ENCODE measurements at places on chromosomes 1 and 21. TPM values are rescaled to one million over a fixed set of nuclear protein-coding genes. Genes with fewer than 3 reads are reported as not detected.

- no peak for DNase-seq
Measured at GRCh38 chr1:206013026-206013795, 10.0 kb upstream of the RAB7B start.

DNA sequence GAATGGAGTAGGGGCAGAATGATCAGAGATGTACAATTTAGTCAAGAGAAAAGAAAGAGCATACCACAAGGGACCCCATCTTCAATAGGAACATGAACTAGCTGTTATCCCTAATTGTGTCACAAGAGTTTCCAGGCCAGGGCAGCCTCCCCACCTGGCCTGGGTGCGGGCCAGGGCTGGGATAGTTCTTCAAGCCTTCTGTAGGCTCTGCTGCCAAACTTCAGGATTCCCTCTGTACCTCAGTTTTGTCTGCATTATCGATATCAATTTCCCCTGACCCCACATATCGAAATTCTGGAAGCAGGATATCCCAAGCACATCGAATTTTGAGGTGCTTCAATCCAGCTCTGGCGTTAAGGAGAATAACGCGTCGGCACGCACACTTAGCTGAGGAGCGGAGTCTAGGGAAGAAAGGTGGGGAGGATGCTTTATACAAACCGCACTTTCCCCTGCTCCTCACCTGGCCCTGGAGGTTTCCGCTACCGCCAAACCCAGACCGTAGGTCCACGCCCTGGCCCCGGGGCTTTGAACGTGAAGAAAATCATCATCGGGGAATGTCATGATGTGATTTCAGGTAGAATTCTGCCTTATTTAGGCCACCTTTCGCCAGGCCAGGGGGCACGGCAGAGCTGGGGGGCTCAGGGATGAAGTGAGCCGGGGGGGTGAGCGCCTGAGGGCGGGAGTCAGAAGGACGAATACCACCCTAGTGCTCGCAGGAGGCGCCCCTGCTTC is 7.4 kb downstream of the HLX start:
- no peak for DNase-seq

BGLAP gene
- polyA plus RNA-seq: 2.1 TPM

DNA sequence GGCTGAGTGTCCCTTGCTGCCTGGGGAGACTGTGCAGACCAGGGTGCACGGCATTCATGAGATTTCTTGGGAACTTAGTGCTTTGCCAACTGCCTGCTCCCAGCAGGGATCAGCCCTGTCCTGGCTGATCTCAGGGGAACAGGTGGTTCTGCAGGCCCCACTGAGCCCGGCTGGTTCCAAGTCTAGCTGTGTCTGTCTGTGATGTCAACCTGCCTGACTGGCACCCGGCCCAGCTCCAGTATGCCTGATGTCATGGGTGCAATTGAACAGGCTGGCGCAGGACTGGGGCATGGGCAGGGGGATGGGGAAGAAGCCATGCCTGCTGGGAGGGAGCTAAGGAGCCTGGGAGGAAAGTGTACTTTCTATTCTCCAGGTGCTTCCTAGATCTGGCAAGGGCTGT is 227.1 kb downstream of the GRIK3 start:
- no peak for DNase-seq

HMGN1 gene
- 663 TPM for polyA plus RNA-seq

GRCh38 chr1:183281039-183281438 is 95.0 kb downstream of the LAMC2 start:
- DNase-seq: no peak

DNA sequence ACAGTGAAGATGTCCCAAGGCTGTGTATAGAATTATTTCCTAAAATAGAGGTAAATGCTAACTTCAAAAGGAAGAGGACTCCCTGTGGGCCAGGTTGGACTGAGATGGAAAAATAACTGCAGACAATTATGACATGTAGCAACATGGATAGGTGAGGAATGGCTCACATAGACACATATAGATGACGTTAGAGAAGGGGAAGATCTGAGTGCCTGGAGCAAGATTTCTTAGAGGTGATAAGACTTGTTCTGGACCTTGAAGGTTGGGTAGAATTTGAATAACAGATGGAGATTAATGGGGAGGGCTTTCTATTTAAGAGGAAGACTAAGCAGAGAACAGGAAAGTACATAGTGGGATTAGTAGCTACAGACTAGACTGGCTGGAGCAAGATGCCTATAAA is 76.9 kb downstream of the C1orf21 start:
- no peak for DNase-seq

GRCh38 chr1:3230553-3230952 is 161.6 kb downstream of the PRDM16 start:
- DNase-seq: no peak

DNA sequence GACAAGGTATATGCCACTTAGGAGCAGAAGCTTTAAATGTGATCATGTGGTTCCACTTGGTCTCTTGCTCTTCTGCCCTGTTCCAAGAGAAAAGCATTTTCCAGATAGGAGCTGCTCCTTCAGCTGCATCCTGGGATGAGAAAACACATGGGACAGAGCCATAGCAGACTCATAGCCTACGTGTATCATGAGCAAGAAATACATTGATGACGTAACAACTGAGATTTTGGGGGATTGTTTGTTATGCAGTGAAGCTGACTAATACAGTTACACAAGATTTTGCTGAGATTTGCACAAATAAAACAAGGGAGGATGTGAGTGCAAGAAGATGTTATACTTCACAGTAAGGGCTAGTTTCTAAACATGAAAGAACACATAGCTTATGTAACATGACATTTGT is 36.0 kb upstream of the IRF2BP2 start:
- DNase-seq: no peak

- DNase-seq: no peak
Measured at GRCh38 chr1:228292609-228292911, 84.7 kb downstream of the OBSCN start.

RGS8 gene
- polyA plus RNA-seq: 0.08 TPM

DNA sequence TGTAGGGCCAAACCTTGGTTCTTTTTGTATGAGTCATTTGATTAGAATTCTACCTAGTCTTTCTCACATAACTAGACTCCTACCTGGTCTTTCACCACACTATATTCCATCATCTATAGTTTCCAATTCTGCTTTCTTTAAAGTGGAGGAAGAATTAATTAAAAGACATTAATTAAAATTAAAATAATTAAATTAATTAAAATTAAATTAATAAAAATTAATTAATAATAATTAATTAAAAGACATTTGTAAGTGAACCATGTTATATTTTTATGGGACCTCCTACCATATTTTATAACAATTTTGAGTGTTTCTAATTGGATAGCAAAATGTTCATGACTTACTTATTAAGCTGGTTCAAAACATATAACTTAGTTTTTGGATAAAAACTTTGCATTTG is 77.4 kb downstream of the CCDC18 start:
- no peak for DNase-seq

PCP4 gene
- 12.6 TPM for polyA plus RNA-seq

DNA sequence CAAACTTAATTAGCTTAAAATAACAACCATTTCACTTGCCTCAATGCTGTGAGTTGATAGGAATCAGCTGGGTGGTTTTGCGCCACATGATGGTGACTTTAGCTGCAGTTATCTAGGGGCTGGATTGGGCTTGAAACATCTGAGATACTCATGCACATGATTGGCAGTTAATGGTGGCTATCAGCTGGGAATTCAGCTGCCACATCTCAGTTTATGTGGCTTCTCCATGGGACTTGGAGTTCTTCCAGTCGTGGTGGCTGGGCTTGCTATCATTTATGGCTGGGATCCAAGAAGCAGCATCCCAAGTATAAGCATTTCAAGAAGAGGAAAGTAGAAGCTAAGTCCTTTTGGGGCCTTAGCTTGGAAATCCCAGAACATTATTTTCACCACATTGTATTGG is 36.4 kb downstream of the PDC start:
- DNase-seq: no peak

DNA sequence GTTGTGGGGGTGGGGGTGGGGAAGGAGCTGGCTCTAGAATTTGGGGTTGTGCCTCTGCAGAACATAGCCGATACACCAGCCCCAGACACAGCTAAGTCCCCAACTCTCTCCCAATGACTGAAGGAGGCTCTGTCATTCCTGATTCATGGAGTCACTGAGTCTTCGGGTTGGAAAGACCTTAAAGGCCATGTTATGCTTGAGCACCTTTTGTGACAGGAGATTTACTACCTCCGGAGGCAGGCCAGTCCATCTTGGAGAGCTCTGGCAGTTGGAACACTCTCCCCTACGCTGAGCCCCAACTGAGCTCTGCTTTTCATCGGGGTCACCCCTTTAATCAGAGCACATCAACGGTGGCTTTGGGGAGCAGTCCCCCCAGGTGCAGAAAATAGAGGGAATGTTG is 284.4 kb upstream of the GJB5 start:
- no peak for DNase-seq

- DNase-seq: no peak
Measured at GRCh38 chr1:40183055-40183710, 22.0 kb downstream of the RLF start.

GRCh38 chr1:70509996-70510876 is 99.2 kb downstream of the CTH start:
- DNase-seq: peak; percentile 46

GRCh38 chr1:205003358-205004131 is 39.5 kb upstream of the CNTN2 start:
- no peak for DNase-seq

C1orf141 gene
- polyA plus RNA-seq: 0.34 TPM

DNA sequence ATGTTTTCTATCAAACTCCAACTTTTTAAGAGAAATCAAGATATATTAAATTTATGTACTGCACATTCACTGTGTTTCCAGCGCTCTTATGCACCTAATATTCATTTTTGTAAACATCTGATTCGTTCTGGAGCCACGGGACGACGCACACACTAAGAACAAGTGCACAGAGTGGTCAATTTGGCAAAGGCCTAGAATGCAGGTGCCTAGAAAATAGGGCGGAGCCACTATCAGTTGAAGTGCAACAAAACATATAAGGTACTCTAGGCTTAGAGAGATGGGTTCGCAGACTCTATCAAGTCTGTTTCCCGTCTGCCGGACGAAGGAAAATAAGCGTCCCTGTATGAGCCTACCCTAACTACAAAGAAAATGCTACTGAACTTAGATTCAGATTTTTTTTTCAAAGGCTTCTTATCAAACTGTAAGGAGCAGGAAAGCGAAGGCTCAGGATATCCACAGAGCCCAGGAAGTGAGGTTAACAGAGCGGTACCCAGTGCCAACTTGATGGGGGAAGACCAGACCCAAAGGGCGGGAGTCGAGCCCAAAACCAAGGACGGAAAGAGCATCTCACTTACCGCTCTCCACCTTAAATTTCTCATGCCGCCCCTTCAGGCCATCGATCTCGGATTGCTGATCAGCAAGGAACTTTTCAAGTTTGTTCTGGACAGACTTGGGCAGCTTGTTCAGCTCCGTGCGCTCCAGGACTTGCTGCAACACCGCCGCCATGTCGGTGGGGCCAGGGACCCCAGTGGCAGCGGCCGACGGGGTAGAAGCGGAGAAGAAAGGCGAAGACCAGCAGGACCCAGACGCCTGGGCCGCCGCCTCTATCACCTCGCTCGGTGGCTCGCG is 526 bp downstream of the TPR start:
- DNase-seq: peak; percentile 17

DNA sequence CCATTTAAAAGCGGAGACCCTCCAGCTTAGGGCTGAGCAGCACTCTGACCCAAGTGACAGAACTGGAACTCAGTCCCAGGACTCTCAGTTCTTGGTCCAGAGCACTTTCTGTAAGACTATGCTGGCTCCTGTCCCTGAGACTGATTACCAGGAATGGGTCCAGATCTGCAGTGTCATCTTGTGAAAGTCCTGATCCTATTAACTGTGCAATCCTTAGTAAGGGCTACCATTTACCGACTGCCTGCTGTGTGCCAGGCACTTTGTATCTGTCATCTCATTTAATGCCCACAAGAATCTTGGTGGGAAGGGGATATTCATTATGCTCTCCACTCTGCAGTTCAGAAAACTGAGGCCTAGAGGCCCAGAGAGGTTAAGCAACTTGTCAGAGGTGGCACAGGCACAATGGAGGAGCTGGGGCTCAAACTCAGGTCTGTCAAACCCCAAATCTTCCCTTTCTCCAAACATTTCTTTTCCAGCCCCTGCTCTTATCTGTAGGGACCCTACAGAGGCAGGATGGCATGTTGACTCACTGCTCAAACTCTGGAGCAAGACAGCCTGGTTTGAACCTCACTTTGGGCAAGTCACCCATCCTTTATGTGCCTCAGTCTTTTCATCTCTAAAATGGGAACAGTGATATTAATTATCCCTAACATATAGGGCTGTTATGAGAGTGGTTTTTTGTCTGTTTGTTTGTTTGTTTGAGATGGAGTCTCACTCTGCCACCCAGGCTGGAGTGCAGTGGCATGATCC is 57.6 kb upstream of the IFNLR1 start:
- DNase-seq: no peak

TTC34 gene
- polyA plus RNA-seq: 0.98 TPM

- DNase-seq: peak; percentile 84
Measured at GRCh38 chr21:42923553-42924432, 1.6 kb downstream of the ERVH48-1 start.

LIN28A gene
- 0.06 TPM for polyA plus RNA-seq

DNA sequence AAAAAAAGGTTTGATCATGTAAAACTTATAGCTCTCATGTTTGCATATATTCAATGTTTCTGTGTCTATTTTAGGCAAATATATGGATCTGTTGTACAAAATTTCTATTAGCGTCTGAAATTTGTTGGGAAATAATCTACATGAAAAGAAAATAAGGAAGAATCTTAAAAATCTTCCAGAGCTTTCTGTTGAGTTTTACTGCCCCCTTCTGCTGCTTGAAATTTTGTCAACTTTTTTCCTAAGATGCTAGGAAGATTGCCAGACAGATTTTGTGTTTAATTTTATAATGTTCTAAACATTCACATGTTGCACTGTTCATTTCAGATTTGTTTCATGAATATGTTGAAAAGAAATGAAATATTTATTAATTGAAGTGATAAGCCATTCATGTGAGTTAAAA is 2.5 kb upstream of the PTGS2 start:
- DNase-seq: no peak

TRIM67 gene
- 0.08 TPM for polyA plus RNA-seq

DNA sequence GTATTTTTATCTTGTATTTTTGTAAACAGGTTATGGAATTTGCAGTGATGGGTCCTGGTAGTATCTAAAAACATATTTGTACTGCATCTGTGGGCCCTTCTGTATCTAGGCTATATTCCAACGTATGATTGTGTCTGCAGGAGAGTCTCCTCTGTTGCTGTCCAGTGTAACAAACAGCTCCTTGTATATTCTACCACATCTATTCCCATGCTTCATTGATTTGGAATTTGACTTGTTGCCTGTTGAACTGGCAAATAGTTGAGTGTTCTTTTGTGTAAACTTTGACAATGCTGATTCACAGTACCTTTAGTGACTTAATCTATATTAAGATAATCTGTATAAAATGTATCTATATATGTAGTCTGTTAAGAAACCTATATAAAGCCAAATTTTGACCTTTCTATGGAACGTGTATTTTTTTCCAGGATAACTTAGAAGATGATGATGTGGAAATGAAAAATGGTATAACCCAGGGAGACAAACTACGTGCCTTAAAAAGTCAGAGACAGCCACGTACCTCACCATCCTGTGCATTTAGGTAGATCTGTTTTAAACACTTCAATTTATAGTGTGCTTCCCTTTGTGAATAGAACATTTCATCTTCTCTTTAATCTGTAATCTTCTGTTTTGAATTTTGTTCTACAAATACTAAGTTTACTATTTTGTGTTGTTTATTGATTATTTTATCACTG is 43.4 kb upstream of the GPR88 start:
- no peak for DNase-seq

NCAM2 gene
- 6.4 TPM for polyA plus RNA-seq

- no peak for DNase-seq
Measured at GRCh38 chr21:28793043-28793442, 199.6 kb downstream of the LTN1 start.
